ENCODE measurements at places on chromosomes 7 and 10. TPM values are rescaled to one million over a fixed set of nuclear protein-coding genes. Genes with fewer than 3 reads are reported as not detected.

GRCh38 chr10:49760789-49761188 lies 1.3 kb downstream of the OGDHL start:
- no peak for DNase-seq

GRCh38 chr10:78025685-78026364 lies 3.5 kb downstream of the POLR3A start:
- DNase-seq = no peak

DNA sequence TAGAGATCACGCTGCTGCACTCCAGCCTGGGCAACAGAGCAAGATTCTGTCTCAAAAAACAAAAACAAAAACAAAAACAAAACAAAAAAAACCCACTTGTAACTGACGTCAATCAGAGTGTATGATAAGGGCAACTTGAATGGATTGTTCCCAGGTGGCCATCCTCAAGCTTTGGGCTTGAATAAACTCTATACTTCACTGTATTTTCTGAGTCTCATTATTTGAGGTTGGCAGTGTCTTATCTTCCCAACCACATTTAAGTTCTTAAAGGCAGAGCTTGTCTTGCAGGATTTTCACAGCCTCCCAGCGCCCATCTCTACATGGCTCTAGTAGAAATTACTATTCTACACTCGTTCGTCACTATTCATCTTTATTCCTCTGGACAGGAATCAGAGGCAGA lies 5.1 kb upstream of the OAT start:
- no peak for DNase-seq

- DNase-seq = peak; percentile 31
Measured at GRCh38 chr10:102814453-102814871, 22.8 kb downstream of the CYP17A1 start.

DNA sequence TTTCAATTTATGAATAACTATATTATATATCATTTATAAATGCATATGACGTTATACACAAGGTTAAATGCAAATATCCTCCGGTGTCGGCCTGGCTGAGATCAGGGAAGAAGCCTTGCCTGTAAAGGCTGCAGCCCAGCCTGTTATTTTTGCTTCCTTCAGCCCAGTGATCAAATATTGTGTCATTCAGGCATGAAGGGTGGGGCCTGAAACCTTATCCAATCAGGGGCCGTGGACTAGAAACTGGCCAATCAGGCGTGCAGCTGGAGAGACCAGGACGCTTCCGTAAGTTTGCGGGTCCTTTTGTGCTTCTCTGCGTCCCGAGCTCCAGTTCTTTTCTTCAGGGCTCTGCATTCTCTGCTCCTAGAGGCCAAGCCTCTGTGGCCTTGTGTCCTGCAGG lies at the start of gene ZNF722:
Gene ZNF722, plus strand, starts transcription at position 301 of the 400 bp plus-strand sequence. CDS start 113 bp downstream, outside the sequence.
- DNase-seq = no peak

DNA sequence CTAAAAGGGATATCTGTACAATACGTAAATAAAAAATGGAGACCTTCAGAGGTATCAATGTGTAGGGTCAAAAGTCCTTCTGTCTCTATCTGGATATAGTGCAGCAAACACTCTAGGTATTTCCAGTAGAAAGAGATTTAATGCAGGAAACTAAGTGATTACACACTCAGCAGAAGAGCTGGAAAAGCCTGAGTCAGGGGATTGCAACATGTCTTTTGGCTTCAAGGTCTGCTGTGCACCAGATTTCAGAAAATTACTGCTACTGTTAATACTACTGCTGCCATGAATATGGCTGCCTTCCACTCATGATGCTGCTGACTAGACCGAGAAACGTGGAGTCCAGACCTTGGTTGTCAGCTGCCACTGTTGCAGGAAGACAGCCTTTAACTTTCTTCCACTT lies 94.9 kb upstream of the DLX6 start:
- no peak for DNase-seq

DNA sequence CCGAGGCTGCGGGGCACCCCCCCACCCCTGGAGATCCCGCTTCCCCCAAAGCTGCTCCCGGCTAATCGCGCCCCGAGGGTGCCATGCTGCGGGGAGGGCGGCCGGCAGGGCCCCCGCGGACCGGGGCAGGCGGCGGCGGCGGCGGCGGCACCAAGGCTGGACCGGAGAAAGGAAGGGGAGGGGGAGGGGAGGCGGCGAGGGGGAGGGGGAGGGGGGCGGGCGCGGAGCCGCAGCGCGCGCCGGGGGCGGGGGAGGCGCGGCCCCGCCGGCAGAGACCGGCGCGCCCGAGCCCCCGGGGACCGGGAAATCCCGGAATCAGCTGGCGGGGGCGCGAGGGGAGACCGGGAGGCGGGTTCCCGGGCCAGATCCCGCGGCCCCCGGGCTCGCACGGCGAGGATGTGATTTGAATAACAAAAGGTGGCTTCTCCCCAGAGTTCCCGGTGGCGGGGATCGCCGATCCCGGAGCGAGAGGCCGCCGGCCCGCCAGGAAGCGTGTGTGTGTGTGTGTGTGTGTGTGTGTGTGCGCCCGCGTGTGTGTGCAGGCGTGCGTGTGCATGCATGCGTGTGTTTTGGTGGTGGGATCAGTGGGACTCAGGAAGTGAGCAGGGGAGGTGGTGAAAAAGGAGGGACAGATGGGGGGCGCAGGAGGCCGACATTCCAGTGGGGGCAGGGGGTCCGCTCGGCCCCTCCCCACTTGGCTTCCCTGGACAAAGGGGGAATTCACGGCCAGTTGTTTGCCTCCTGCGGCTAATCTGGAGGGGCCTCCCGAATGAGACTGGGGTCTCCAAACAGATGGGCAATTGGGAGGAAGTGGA lies 99.5 kb downstream of the HIP1 start:
- peak; percentile 49 for DNase-seq

Gene DUS4L
- 11.0 TPM for total RNA-seq

Gene MICALL2
- total RNA-seq = 0.42 TPM

Gene ITPRID1
- not detected for total RNA-seq

Gene VIM
- total RNA-seq = 798 TPM

Gene SDK1
- 0.32 TPM for total RNA-seq

Gene RAB19
- total RNA-seq = 0.55 TPM

Gene VPS37D
- 0.24 TPM for total RNA-seq

All from activated B cell treated with CpG ODN at 0.5 μM for 24 hours (primary cell).